ENCODE measurements at places on chromosomes 13 and 19.
A peak's percentile ranks its signal among the peaks of the same experiment; 100 is the strongest.

DNA sequence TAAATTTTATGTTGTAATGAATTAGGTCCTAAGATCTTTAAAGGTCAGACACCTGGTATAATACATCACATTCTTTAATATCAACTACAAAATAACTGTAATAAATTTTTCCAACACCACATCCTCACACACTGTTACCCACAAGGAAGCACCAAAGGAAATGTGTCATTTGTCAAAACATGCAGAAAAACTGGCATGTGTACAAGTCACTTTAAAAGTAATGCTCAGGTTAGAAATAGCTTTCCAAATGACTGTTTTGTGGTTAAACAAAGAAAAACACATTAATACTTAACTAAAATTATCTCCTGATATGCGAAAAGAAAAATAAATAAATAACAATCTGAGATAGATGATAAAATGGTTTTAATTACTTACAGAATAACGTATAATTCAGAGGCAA lies 74.7 kb downstream of the MZT1 start:
- peak; percentile 4 for DNase-seq

DNA sequence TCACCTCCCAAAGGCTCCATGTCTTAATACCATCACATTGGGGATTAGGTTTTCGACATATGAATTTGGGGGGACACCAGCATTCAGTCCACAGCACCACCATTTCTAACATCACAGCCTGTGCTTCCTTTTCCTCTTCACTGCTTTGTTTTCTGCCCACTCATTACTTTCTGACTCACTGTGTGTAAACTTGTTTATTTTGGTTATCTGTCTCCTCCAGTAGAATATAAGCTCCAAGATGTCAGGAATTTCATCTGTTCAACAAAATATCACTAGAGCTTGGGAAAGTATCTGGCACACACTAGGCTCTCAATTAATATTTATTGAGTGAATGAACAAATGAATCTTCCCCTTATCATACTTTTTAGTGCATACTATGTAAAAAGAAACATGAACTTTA lies 152.0 kb downstream of the NUFIP1 start:
- DNase-seq, result no peak

GRCh38 chr13:46925486-46925885 lies 28.6 kb upstream of the HTR2A start:
- DNase-seq, result no peak

DNA sequence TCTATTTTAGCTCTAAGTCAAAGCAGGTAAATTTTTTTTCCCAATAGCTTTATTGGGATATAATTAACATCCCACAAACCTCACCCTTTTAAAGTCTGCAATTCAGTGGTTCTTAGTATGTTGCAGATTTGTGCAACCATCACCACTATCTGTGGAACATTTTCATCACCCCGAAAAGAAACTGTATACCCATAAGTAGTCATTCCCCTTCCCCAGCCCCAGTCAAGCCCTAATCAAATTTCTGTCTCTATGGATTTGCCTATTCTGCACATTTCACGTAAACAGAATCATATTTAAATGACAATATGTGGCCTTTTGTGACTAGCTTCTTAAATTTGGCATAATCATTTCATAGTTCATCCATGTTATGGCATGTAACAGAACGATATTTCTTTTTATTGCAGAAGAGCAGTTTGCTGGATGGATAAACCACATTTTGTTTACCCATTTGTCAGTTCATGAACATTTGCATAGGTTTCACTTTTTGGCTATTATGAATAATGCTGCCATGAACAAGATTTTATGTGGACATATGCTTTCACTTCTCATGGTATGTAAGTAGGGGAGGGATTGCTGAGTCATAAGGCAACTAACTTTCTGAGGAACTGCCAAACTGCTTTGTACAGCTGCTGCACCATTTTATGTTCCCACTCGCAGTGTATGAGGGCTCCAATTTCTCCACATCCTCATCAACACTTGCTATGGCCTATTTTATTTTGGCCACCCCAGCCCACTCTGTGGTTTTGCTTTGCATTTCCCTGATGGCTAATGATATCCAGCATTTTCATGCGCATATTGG lies 10.9 kb downstream of the SLC46A3 start:
- DNase-seq, result peak; percentile 95

DNA sequence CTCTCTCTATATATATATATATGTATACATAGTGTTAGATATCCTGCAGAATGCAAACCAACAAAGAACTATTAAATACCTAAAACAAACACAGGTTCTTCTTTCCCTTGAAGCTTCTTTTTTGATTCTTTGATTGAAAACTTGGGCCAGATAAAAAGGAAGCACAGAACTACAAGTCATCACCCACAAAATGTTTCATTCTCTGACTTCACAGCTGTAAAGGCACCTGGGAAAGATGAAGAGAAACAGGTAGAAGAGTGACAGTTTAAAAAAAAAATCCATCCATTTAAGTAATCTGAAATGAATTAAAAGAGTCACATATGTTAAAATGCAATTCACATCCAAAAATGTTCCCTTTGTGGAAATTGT lies 90.7 kb upstream of the FNDC3A start:
- DNase-seq, result no peak

GRCh38 chr13:108961542-108962125 lies 332.2 kb downstream of the MYO16 start:
- DNase-seq, result peak; percentile 60

GRCh38 chr13:77521595-77522367 lies 13.7 kb upstream of the SCEL start:
- peak; percentile 68 for DNase-seq

GRCh38 chr13:64758521-64759244 lies 2471.5 kb downstream of the PCDH9 start:
- peak; percentile 37 for DNase-seq

- no peak for DNase-seq
Observed at GRCh38 chr13:73880365-73880764, 253.8 kb downstream of the KLF12 start.

DNA sequence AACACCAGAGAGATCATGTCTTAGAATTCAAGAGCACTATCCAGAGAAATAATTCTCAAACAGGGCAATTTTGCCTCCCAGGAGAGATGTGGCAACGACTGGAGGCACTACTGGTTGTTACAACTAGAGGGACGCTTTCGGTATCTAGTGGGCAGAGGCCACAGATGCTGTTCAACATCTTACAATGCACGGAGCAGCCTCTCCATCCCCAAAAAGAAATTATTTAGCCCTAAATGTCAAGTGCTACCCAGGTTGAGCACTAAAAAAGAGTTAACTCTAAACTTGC lies 78.6 kb downstream of the ABCC4 start:
- no peak for DNase-seq

DNA sequence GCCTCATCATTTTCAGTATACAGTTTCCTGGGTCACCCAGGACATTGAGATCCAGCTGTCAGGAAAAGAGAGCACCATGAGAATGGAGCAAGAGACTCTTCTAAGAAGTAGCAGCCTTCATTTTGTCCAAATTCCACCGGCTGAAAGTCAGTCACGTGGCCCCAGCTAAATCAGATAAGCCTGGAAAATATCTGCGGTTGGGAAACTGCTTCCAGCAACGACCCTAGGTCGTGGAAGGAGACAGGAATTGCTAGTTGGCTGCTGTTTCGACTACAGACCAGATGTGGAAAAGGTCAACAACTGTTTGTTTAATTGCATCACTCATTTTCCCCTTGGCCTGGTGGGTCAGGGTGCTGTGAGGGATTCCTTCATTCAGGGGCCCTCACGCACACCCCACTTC lies 107.0 kb downstream of the ZNF536 start:
- peak; percentile 50 for DNase-seq

DNA sequence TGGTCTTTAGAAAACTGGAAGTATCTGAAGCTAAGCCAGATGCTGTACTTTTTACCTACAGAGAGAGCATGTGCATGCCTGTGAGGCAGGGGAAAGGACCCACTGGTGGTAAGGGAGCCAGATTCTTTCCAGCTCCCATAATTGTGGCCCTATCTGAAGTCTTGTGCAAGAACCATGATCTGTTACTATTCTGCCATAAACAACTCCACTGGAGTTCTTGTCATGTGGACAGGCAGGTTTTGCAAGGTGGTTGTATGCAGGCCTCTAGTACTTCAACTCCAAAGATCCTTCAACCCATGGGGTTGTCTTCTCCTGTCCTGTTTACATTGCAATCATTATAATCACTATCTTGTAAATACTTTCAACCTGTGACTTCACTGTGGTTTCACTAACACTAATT lies 14.1 kb downstream of the PROSER1 start:
- DNase-seq, result no peak

GRCh38 chr13:26837997-26838396 lies 77.4 kb upstream of the GPR12 start:
- DNase-seq, result no peak

DNA sequence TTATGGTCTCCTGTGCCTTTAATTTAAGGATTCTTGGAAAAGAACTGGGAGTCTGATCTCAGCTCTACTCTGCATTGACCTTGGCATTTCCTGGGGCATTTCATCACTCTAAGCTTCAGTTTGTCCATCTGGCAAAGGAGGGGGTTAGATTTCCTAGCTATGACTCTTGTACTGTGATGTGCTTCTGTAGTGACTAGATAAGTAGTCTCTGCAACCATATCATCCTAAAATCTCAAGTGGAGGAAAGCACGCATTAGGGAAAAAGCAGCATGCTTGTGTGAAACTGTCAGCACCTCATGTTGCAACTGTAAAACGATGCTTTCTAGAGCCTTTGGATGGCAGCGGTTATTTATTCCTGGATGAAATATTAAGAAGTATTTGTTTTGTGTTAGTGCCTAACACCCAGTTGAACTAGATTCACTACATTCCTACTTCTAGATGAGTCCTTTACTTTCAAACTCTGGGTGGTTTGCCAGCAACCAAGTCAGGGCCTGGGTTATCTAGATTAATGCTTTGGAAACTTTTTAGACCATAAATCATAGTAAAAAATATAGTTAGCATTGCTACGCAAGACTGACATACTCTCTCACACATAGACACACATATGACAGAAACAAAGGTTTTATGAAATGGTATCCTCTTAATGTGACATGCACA lies 6.8 kb downstream of the WDFY2 start:
- peak; percentile 94 for DNase-seq

- no peak for DNase-seq
Observed at GRCh38 chr19:49861541-49862378, 5.6 kb downstream of the PNKP start.
